ENCODE measurements at places on chromosomes 5 and 9. TPM values are rescaled to one million over a fixed set of nuclear protein-coding genes. Genes with fewer than 3 reads are reported as not detected.
A peak's percentile ranks its signal among the peaks of the same experiment; 100 is the strongest.

The PTAR1 gene
- total RNA-seq = 33.9 TPM

GRCh38 chr9:121286973-121287741 is 19.2 kb downstream of the GSN start:
- peak; percentile 99 for DNase-seq

DNA sequence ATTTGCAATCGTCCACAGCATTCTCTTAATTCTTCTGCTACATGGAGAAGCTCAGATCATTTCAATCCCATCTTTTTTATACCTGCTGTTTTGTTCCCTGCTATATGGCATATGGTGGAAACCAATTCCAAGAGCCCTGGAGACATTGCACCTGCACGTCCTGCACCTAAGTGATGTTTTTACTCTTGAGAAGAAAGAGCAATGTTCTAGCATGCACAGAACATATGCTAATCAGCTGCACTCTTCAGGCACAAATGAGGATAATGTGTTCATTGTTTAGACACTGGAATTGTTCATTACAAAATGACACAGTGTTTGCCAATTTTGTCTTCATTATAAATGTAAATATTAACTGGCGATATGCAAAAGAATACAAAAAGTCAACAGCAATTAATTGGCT is 935.8 kb downstream of the TLE4 start:
- DNase-seq = no peak

- DNase-seq = no peak
Observed at GRCh38 chr5:123474228-123474627, 37.7 kb upstream of the CSNK1G3 start.

DNA sequence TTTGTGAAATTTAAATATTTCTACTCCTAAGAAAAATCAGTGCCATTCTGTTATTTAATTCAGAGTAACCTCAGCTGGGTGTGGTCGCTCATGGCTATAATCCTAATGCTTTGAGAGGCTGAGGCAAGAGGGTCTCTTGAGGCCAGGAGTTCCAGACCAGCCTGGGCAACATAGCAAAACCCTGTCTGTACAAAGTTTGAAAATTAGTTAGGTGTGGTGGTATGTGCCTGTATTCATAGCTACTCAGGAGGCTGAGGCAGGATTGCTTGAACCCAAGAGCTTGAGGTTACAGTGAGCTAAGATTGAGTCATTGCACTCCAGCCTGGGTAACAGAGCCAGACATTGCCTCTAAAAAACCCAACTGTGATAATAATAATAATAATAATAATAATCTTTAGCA is 44.8 kb upstream of the CNTLN start:
- DNase-seq = no peak

- no peak for DNase-seq
Observed at GRCh38 chr5:166788050-166788449, 1503.4 kb upstream of the WWC1 start.

The SHOC1 gene
- total RNA-seq = not detected

DNA sequence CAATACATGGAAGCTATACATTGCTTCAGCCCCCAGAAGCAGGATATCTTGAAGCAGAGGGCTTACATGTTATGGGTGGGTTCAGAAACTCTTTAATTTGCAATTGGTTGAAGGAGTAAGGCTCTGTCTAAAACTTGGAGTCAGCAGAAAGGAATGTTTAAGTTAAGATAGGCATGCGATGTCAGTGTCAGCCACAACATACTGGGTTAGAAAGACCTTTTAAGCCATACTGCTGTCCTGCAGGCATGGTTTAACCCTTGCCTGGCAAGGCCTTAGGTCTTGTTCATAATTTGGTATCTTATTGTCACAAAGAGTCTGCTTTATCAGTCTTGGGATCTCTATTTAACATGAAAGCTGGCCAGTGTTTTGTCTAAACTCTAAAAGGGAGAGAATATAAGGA is 1619.6 kb upstream of the WWC1 start:
- peak; percentile 9 for DNase-seq

The CDO1 gene
- 10.7 TPM for total RNA-seq

- DNase-seq = no peak
Observed at GRCh38 chr5:56457887-56458812, 225.0 kb upstream of the ANKRD55 start.

The C1QTNF2 gene
- 3.0 TPM for total RNA-seq

Measured in Daoy (cell line).